SJSA1 (cell line): ENCODE measurements at places on chromosomes 5 and 9. TPM values are rescaled to one million over a fixed set of nuclear protein-coding genes. Genes with fewer than 3 reads are reported as not detected.

The FCN2 gene
- total RNA-seq, result not detected in 2 replicates

GRCh38 chr5:111379391-111379816, 132.9 kb downstream of the STARD4 start:
- H3K27ac ChIP-seq, result no peak overlapping the region
- no peak for DNase-seq
- H3K36me3 ChIP-seq, result no peaks in the 10 kb centered on the region
- no peak overlapping the region for H3K4me3 ChIP-seq
- H3K4me1 ChIP-seq, result peaks cover 13% of the 10 kb centered on the region

DNA sequence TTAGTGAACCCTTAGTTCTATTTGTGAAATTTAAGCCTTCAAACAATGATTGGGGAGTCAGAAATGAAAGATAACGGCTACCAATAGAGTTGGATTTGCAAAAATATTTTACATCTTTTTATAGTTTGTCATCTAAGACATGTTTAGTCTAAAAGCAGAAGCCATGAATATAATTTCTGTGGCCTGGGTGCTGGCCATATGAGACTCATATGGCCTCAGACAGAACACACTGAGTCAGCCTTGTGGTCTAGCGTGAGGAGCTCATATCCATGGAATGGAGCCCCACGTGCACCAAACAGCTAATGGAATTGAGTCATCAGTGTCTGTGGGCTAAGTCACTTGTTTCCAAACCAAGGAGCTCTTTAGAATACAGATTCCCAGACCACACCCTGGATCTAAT, 240.7 kb upstream of the NREP start:
- H3K36me3 ChIP-seq, result no peaks in the 10 kb centered on the region
- H3K4me3 ChIP-seq, result no peak overlapping the region
- peaks cover 46% of the 10 kb centered on the region for H3K4me1 ChIP-seq
- DNase-seq, result peak; percentile 95
- H3K27me3 ChIP-seq, result no peaks in the 10 kb centered on the region

DNA sequence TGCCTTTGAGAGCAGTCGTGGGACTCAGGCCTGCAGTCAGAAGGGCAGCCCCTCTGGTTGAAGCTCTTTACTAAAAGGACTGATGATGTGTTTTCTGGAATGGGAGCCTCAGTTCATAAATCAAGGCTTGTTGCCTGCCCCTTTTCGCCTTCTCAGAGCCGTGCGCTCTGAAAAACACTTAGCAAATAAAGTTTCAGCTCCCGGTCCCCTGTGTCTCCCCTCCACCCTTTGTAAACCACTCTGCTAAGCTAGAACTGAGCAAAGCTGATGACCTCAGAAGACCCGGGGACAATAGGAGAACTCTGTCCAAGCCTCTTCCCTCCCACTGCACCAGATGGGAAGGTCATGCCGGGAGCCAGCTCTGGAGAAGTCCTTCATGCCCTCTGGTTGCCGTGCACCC, 39.3 kb upstream of the ADRA1B start:
- H3K36me3 ChIP-seq, result no peaks in the 10 kb centered on the region
- H3K27ac ChIP-seq, result no peak overlapping the region
- no peak overlapping the region for H3K4me3 ChIP-seq

DNA sequence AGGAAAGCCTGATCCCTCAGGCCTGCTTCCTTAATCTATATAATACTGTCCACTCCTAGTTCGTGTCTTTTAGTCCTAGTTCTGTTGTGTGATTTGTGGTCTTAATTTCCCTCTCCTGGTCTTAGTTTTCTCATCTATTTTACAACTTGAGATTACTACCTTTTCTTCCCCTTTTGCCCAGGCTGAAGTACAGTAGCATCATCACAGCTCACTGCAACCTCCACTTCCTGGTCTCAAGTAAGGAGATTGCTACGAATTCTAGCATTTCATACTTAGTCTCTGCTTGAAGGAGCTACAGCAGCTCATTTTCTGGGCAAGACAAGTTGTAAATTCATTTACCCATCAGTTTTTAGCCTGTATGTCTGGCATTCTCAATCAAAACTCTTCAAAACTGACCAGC, 5.5 kb downstream of the TRIM32 start:
- H3K27me3 ChIP-seq, result no peaks in the 10 kb centered on the region
- DNase-seq, result no peak
- peaks cover 44% of the 10 kb centered on the region for H3K4me1 ChIP-seq
- H3K4me3 ChIP-seq, result no peak overlapping the region
